H4 (cell line): ENCODE measurements at places on chromosomes 2 and 18. TPM values are rescaled to one million over a fixed set of nuclear protein-coding genes. Genes with fewer than 3 reads are reported as not detected.

RND3 gene
- 51.7 and 56.7 TPM in 2 replicates for total RNA-seq

DNA sequence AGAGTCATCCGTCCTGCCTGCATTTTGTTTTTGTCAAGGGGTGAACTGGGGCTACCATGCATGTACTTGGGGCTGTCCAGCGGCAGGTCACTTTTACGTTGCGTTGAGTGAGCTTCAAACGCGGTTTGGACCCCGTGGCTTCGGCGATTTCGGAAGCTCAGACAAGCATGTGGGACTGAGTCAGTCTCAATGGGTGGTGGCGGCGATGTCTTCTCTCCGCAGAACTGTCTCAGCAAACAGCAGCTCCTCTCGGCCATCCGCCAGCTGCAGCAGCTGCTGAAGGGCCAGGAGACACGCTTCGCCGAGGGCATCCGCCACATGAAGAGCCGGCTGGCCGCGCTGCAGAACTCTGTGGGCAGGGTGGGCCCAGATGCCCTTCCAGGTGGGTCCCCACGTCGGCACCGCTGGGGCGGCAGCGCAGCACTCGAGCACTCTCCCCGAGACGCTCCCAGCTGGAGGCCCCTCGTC, 21.3 kb downstream of the FBLN7 start:
- DNase-seq = no peak

DNA sequence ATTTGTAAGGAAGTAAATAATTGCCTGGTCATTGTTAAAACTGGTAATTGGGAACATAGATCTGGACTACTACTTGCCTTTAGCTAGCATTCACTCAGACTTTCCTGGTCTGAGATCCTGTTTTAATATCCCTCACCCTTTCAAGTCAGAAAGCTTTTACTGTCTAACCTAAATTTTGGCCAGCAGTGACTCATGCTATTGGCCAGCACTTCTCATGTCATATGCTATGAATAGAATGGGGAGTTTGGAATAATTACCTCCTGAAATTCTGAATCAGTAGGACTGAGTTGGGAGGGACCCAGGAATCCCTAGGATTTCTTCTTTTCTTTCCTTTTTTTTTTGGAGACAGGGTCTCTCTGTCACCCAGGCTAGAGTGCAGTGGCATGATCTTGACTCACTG, 19.3 kb downstream of the STK36 start:
- DNase-seq = no peak

OSGEPL1 gene
- total RNA-seq = 12.3 and 15.3 TPM in 2 replicates

CPO gene
- 0.39 TPM in 1 of 2 replicates, not detected in the other for total RNA-seq

ZSCAN30 gene
- 4.8 and 5.3 TPM in 2 replicates for total RNA-seq

DNA sequence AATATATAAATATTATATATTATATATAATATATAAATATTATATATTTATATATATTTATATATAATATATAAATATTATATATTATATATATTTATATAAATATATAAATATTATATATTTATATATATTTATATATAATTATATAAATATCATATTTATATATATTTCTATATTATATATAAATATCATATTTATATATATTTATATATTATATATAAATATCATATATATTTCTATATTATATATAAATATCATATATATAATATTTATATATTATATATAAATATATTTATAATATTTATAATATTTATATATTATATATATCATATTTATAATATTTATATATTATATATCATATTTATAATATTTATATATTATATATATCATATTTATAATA, 321.4 kb downstream of the CDH2 start:
- no peak for DNase-seq

DNA sequence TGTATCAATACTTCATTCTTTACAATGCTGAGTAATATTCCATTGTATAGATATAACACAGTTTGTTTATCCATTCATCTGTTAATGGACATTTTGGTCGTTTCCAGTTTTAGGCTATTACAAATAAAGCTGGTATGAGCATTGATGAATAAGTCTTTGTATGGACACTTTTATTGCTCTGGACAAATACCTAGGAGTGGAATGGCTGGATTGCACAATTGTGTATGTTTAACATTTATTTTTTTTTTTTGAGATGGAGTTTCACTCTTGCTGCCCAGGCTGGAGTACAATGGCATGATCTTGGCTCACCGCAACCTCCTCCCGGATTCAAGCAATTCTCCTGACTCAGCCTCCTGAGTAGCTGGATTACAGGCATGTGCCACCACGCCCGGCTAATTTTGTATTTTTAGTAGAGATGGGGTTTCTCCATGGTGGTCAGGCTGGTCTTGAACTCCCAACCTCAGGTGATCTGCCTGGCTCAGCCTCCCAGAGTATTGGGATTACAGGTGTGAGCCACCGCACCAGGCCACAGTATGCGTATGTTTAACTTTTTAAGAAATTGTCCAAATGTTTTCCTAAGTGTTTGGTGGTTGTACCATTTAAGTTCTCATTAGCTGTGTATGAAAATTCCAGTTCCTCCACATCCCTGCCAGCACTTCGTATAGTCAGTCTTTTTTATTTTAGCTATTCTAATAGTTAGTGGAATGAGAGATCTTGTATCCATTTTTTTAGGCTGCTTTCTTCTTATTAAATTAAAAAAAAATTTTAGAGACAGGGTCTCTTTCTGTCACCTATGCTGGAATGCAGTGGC, 194.9 kb upstream of the HAAO start:
- DNase-seq = peak; percentile 53

DNA sequence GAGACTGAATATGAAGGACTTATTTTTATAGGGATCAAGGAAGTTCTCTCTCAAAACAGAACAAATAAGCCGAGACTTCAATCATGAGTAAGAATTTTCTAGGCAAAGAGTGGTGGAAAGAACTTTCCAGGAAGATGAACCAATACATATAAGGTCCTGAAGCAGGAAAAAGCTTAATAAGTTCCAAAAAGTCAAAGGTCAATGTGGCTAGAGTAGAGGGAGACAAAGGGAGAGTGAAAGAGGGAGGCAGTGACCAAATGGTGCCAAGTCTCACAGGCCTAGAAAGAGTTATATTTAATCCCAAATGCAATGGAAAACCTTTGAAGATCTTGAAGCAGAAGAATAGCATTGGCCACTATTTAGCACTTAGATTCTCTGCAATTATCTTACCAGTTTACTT, 56.0 kb downstream of the PDE11A start:
- DNase-seq = no peak

PRKD3 gene
- total RNA-seq = 10.0 and 10.8 TPM in 2 replicates

DNA sequence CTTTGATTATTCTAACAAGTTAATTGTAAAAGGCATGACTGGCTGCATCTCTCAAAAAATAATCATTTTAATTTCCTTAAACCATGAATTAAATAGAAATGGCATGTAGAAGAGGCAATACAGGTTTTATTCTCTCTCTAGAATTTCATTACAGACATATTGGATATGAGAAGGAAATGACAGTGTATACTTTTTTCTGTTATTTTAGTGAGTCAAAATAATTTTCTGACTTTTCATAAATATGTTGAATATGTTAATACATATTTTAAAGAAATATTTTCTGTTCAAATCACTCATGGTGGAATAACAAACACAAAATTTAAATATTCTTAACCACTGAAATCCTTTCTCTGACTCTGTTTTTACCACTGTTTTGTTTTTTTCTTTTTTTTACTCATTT, 510.4 kb downstream of the LRP1B start:
- no peak for DNase-seq

GRCh38 chr2:190698895-190699294, 50.0 kb downstream of the NAB1 start:
- no peak for DNase-seq

REG3A gene
- total RNA-seq = not detected in 2 replicates

ANKAR gene
- total RNA-seq = 0.14 and 1.0 TPM in 2 replicates

DNA sequence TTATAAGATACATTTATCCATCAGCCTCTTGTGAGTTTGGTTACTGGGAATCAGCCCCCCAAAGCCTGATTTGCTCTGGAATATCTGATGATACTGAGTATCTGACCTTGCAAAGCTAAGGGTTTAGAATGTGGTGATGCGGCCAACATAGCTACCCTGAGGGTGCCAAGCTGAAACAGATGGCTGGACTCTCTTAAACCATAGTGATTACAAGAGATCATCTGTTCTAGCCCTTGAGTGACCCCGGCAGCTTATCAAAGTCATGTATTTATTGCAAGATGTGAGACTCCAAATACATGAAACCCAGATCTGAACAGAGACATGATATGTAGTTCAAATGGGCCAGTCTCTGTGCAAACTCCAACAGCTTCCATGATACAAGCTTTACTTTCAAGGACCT, 78.2 kb upstream of the CABLES1 start:
- no peak for DNase-seq

MLPH gene
- total RNA-seq = 7.7 and 9.9 TPM in 2 replicates

GRCh38 chr2:62303788-62304187, 107.9 kb downstream of the B3GNT2 start:
- DNase-seq = no peak
